ENCODE measurements at places on chromosomes 7 and 10. TPM values are rescaled to one million over a fixed set of nuclear protein-coding genes. Genes with fewer than 3 reads are reported as not detected.

GRCh38 chr7:24325708-24326107 is 41.7 kb downstream of the NPY start:
- no peak for DNase-seq

- no peak for DNase-seq
Observed at GRCh38 chr10:27564398-27564797, 60.3 kb downstream of the RAB18 start.

GRCh38 chr10:62814756-62815380 is 1.3 kb downstream of the EGR2 start:
- DNase-seq = no peak

- DNase-seq = no peak
Observed at GRCh38 chr10:84267503-84268126, 22.8 kb downstream of the RGR start.

GRCh38 chr10:23079700-23080099 is 15.7 kb upstream of the MSRB2 start:
- no peak for DNase-seq

DNA sequence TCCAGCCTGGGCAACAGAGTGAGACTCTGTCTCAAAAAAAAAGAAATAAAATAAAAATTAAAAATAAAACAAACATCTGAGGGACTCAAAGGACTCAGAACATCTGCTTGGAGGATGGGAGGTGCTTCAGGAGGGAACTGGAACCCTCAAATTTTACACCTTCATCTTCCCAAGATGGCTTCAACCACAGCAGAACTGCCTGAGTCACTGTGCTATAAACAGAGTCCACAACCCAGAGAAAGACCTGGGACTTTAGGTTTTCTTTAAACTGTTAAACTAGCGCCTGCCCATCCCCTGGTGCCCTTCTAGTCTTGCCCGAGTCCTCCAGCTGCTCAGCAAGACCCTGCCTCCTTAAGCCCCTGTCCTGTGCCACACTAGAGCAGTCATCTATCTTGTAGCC is 40.8 kb downstream of the RGS10 start:
- DNase-seq = no peak

DNA sequence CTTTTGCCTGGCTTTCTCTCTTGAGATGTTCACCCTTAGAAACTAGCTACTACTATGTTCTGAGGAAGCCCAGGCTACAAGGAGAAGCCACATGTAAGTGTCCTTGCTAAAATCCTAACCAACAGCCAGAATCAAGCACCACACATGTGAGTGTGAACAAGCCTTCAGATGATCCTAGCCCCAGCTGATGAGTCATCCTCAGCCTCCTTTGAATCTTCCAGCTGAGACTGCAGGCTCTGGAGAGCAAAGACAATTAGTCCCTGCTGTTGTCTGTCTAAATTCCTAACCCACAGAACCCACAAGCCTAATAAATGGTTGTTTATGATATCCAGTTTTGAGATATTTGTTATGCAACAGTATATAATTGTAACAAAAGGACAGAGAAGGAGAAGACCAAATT is 92.8 kb upstream of the TAC1 start:
- DNase-seq = peak; percentile 9

DNA sequence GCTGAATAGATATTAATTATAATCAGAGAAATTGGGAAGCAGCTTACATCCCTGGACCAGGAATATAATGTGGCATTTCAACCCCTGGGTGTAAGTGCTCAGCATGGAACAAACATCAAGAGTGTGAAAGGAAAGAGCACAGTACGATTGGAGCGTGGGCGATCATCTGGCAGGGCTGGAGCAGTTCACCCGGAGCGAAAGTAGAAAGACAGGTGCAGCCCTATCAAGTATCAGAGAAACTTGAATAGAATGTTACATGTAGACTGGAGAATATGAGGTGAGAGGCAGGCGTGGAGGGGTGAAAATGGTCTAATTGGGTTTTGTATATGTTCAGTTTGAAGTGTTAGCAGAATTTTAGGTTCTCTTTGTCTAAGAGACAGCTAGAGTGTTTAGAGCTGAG is 303.0 kb downstream of the MDFIC start:
- DNase-seq = no peak

GRCh38 chr10:11787846-11788245 is 35.3 kb upstream of the PROSER2 start:
- DNase-seq = no peak

DNA sequence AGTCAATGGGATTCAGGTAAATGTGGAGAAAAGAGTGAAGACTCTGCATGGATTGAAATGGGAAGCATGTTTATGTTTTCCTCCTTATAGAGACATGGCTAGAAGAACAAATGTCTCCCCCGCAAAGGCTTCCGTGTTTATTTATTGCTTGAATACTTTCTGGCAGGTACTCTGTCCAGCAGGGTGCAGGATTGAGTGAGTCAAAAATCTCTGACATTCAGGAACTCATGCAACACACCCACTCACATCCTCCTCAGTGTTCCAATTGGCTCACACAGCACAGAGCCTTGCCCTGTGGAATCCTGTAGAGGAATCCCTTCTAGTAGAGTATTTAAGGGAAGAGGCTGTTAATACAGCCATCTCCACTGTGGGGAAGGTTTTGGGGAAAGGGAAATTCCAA is 290.3 kb upstream of the VWC2 start:
- no peak for DNase-seq

GRCh38 chr10:1034758-1035157 is 9.1 kb upstream of the IDI2 start:
- DNase-seq = no peak

Gene ABCA13
- total RNA-seq = 0.71 TPM

Gene CAMK2G
- 18.8 TPM for total RNA-seq

Gene TIMM23B
- 21.2 TPM for total RNA-seq

Gene MYH16
- total RNA-seq = 0.89 TPM

Gene FAM171A1
- 32.0 TPM for total RNA-seq

Gene BTBD16
- 2.0 TPM for total RNA-seq

Measured in kidney epithelial cell (primary cell).